ENCODE measurements at places on chromosomes 1 and 21.

GRCh38 chr1:93722081-93723031 lies 40.7 kb upstream of the BCAR3 start:
- DNase-seq: no peak

GRCh38 chr1:169072945-169073725 lies 33.4 kb upstream of the ATP1B1 start:
- DNase-seq: no peak

- DNase-seq: no peak
These were observed 34.4 kb downstream of the PHC2 start for GRCh38 chr1:33396188-33397124.

GRCh38 chr21:45109831-45110492 lies 35.6 kb downstream of the ADARB1 start:
- peak; percentile 17 for DNase-seq

GRCh38 chr21:39805983-39806382 lies 61.0 kb downstream of the IGSF5 start:
- DNase-seq: no peak

GRCh38 chr1:244598611-244599010 lies 54.3 kb upstream of the DESI2 start:
- DNase-seq: no peak

GRCh38 chr21:22691658-22692057 lies 1693.4 kb downstream of the NCAM2 start:
- DNase-seq: no peak

GRCh38 chr1:20470194-20470593 lies 15.8 kb downstream of the CAMK2N1 start:
- no peak for DNase-seq

- DNase-seq: no peak
These were observed 22.9 kb downstream of the NRDC start for GRCh38 chr1:51855624-51856023.

DNA sequence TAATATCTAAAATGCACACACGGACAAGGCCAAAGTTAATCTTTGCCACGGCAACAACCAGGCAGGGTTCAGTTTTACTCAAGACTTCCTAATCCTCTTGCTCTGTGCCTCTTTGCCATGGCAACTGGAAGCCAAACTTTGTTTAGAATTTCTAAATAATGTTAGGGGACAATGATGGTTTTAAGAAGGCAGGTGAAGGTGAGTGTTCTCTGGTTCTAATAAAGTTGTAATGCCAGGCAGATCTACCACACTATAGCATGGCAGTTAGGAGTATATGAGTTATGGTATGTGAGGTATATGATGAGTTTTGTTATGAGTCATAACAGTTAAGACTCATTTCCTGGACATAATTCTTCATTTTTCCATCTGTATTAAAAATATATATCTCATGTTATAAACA lies 2.7 kb downstream of the PTPRC start:
- no peak for DNase-seq

GRCh38 chr1:178065250-178065649 lies 28.7 kb upstream of the RASAL2 start:
- no peak for DNase-seq

DNA sequence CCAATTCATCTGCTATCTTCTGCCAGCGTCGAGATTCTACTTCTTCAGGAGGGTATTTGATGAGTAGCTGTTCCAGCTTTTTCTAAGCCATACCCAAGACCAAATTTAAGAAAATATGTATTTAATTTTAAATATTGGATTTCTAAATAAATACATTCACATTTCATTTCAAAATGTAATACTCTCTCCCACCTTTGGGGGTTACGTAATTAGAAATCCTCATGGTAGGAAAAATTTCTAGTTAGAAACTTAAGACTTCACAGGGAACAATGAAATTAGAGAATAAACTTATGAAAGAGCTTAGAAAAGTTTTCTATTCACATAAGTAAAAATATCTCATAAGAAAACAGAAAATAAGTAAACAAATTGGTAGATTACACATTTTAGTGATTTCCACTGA lies 102.9 kb downstream of the ZZZ3 start:
- DNase-seq: no peak

DNA sequence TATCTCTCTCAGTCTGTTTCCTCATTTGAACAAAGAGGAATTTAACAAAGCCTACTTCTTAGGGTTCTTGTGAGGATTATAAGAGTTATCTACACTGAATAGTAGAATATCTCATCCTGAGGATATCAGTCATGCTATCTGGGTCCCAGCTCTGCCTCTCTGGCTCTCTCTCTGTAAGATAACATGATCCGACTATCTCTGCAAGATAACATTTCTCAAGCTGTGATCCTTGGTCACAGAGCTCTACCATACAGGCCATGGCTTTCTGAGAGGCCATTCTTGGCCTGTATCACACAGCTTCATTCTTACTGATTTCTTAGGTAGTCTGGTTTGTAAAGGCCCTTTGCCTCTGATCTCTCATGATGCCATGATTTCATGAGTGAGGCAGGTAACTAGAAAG lies 71.0 kb upstream of the TRABD2B start:
- DNase-seq: no peak

DNA sequence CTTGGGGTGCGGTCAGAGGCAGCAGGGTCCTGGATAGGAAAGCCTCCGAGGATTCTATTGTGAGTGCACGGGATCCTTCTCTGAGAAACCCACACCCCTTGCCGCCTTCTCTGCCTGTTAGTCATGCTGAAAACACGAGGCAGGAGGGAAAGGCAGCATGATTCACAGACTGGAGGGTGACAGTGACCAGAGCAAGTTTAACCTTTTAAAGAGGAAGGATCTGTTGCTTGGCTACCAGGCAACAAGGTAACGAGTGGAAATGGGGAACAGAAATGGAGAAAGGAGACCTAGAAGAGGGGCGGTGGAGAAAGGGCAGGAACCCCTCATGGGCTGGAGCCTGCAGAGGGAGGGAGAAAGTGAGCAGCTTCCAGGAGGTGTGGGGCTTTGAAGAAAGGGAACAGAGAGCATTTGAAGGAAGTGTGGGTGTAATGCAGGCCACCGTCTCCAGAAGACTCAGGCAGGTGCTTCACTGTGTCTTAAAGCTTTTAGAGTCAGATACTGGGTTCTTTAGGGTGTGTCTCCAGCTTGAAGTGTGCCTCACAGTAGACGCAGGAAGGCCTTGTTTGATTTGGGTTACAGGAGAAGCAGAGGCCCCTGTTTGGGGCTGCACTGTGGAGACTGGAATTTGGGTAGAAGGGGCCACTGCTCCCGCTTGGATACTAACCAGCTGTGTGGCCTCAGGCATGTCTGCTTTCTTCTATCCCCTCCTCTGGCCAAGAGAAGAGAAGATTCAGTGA lies 19.1 kb downstream of the OPTC start:
- DNase-seq: no peak

DNA sequence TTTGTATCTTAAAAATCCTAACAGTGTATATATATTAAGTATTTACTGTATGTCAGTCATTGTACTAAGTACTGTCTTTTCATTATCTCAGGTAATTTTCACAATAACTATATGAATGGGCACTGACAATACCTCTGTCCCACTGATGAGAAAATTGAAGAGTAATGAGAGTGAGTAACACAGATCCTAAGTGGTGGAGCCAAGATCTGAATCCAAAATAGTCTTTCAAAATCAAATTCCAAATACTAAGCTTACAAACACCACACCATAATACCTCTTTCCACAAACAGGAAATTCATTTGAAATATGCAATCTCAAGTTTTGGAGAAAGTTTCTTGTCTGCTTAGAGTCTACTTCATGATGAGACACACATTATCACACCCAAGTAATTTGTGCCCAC lies 105.9 kb upstream of the EDEM3 start:
- no peak for DNase-seq

- no peak for DNase-seq
These were observed 265.5 kb upstream of the RGS18 start for GRCh38 chr1:191892716-191893115.

- no peak for DNase-seq
These were observed 15.7 kb upstream of the FGR start for GRCh38 chr1:27650539-27651175.

DNA sequence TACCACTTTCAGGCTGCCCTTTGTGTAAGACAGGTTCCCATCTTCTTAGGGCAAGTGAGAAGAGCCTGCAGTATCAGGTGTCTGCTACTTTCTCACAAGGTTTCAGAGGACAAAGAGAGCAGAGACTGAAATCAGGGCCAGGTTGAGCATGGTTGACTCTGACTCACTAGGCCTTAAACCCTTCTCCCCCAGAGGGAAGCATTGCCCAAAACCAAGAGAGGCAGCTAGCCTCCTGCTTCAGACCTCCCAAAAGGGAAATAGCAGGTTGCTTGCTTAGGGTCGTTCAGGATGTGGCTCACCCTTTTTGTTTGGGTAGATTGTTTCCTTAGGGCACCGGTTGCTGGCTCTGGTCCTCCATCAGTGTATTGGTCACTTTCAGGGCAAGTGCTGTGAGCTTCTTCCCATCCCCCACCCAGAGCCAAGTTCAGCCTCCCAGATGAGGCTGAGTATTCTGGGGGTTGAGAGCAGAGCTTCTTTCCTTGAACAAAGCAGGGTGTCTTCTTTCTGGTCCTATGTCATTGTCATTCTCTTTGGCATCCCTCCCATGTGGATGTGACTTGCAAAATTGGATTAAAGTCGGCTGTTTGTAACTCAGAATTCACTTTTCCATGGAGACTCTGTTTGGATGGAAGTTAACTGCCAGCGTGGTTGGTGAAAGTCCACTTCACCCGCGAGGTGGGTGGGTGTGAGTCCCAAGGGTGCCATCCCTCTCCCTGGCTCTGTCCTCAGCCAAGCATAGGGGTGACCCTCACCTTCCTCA lies 55.5 kb upstream of the GALNT2 start:
- no peak for DNase-seq

DNA sequence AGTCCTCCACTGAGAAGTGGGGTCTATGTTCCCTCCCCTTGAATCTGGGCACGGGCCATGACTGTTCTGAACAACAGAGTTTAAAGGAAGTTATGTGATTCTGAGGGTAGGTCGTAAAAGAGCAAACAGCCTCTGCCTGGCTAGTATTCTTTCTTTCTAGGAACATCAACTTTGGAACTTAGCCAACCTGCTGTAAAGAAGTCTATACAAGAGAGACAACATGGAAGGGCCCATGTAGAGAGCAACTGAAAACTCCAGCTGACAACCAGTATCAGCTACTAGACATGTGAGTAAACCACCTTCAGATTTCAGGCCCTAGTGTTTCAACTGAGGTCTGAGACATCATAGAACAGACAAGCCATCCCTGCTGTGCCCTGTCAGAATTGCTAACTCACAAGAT lies 7.5 kb downstream of the SELENOF start:
- no peak for DNase-seq

- DNase-seq: no peak
These were observed 17.3 kb downstream of the CSF1 start for GRCh38 chr1:109927911-109928321.

GRCh38 chr1:20194757-20195461 lies 8.6 kb upstream of the PLA2G2C start:
- DNase-seq: peak; percentile 23

DNA sequence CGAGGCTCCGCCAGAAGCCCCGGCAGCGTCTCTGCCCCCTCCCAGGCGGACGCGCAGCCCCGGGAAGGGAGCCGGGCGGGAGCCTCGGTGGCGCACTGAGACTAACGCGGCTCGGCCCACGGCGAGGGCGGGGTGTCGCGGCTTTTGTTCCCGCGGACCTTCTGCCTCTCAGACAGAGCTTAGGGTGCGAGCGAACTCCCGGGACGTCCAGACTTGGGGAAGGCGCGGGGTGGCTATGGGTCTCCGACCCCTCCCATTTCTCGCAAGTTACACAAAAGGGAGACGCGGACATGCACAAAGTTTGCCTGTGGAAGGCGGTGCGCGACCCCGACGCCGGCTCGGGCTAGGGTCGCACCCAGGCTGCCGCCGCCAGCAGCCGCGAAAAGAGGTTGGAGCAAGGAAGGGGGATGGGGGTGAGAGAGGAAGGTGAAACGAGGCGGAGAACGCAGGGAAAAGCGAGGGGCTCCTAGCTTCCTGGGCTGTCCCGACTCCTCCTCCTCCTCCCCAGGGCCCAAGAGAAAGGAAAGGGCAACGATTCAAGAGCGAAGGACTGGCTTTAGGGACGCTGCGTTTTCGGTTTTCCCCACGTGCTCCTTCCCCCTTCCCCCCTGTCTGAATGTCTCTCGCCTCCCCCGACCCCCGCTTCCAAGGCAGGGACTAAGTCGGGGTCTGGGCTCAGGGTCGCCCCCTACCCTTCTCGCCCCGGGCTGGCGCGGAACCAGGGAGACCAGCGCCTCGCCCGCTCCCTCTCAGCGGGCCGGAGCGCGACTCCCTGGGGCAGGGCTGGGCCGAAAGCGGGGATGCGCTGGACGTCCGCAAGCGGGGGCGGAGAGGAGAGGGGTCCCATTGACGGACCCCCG lies 729 bp downstream of the APP start:
- no peak for DNase-seq

DNA sequence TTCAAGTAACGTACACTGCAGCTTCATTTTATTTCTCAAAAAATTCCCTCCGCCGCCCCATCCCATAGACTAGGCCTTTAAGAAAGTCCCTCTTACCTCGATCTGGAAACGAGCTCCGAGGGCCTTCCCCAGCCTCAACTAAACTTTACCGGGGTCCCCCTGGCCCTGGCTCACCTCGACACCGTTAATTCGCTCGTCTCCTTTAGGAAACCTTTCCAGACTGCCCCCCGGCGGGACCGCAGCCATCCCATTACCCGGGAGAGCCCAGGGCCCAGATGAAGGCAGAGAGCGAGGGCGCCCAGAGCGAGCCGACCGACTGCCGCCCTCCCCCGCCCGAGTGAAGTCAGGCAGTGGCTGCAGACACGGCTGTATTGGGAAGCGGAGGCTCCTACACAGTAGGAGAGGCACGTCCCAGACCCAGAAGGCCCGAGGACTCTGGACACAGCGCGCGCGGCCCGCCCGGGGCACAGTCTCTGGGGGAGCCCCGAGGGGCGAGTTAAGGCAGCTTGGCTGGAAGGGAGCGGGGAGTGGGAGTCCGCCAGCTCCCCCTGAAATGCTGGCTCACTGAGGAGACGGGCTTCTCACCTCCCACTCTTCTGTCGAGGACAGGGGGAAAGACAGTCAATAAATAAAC lies 14.6 kb downstream of the SEMA6C start:
- no peak for DNase-seq

- DNase-seq: no peak
These were observed at the start of gene SLC27A3 for GRCh38 chr1:153774780-153775457. Gene SLC27A3 (plus strand): TSS chr1:153775407. CDS start chr1:153775498, 91 bp downstream.

DNA sequence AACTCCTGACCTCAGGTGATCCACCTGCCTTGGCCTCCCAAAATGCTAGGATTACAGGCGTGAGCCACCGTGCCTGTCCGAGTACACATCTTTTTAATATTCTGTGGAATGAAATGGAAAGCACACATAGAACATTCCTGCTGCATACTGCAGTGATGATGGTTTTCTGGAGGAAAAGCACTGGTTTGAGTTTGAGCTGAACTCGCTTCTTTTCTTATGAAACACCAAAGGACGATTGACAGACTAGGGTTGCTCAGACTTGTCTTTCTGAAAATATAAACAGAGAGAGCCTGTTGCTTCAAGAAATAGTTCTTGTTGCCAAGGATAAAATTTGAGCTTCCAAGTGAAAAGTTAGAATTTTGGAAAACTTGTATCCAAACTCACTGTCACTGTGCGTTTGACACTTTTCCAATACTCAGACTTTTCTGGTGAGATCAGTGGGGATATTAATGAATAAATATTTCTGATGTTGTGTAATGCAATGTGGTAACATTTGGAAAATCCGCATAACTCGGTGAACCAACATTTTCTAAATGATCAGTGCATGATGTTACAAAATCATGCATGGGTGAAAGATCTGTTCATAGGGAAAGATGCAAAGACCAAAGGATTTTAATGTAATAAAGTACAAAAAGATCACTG lies 15.0 kb upstream of the ERMAP start:
- DNase-seq: no peak

GRCh38 chr1:243505986-243506689 lies 250.3 kb downstream of the SDCCAG8 start:
- no peak for DNase-seq
